ENCODE measurements at places on chromosomes 2 and 18.

DNA sequence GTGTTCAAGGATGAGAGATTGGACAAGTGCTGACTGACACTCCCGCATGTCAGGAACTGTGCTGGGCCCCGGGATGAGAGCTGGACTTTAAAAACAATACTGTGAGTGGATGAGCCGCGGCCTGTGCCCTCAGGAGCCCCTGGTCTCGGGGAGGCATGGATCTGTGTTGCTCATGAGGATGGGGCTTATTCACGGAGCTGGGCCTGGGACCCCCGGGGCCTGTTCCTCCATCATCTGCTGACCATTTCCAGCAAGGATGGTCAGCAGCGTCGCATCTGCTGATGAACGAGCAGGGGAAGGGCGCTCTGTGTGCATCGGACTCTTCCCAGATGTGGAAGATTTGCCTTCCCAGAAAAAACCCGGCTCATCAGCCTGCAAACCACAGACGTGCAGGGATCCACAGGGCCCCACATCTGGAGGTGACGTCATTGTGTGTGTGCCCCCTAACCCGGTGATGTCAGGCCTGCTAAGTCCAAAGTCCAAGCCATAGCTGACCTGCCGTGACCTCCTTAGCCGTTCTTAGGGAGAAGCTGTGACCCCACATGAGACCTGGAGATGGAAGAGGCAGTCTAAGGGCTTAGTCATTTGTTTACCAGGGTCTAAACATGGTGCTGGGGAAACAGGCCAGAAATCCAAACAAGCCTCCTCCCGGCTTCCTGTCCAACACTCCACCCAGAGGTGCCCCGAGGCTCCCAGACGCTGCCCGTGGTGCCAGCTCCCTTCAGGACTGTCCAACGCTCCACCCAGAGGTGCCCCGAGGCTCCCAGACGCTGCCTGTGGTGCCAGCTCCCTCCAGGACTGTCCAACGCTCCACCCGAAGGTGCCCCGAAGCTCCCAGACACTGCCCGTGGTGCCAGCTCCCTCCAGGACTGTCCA, 143.9 kb downstream of the PXDN start:
- DNase-seq: no peak

- no peak for DNase-seq
Measured at GRCh38 chr18:55775972-55776371, 188.0 kb upstream of the TCF4 start.

GRCh38 chr2:116094196-116094595, 1651.8 kb downstream of the DPP10 start:
- DNase-seq: no peak

DNA sequence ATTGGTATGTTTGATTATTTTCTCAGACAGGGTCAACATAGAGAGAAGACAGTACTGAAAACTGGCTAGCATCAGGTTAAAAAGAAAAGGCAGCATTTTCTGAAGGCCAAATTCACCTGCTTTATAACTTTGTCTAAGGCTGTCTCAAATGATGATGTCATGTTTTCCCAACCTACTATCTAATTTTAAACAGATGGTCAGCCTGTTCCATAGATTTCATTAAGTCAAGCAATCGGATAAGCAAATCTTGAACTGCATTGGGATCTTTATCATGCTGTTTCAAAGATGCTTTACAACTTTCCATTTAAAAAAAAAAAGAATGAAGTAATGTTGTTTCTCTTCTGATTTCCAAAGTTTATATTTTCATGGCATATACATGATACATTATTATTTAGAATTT, 56.3 kb upstream of the SPOPL start:
- DNase-seq: no peak

- no peak for DNase-seq
Measured at GRCh38 chr2:56671973-56672569, 488.3 kb downstream of the CCDC85A start.

- no peak for DNase-seq
Measured at GRCh38 chr2:61485281-61485680, 14.4 kb upstream of the USP34 start.

GRCh38 chr18:44514766-44515165, 165.9 kb upstream of the SETBP1 start:
- no peak for DNase-seq

DNA sequence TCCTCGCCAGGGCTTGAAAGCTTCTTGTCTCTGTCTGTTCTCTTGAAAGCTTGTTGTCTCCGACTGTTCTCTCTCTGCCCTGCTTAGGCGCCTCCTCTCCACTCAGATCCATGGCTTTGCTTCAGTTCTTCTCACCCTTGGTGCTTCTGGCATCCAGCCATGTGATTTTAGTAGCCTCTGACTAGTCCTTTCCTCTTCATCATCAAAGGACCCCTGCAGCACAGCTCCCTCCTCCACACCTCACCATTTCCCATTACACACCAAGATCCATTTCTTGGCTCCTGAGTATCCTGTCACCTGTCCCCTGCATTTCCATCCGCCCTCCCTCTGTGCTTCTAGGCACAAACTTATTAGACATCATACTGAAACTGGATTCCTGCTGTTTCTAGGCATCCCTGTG, 59.4 kb downstream of the ZNF236 start:
- no peak for DNase-seq

DNA sequence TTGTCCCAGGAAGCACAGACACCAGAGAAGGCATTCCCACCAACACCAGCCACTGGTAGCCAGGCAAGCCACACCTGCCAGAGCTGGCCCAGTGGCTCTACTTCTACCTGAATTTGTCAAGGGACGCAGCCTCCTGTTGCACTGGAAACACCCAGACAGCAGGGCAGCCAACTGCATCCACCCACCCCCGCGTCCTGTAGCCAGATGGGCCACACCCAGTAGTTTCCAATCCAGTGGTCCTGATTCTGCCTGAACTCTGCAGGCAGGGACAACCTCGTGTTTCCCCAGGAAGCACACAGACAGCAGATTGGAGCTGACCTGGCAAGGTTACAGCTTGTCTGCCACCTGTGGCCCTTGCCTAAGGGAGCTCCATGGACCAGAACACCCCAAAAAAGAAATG, 18.2 kb downstream of the PFN4 start:
- no peak for DNase-seq
